Myometrial cell (primary cell): ENCODE measurements at places on chromosomes 11 and 22. TPM values are rescaled to one million over a fixed set of nuclear protein-coding genes. Genes with fewer than 3 reads are reported as not detected.

Gene DYNC2H1
- total RNA-seq, result 20.7 and 23.1 TPM in 2 replicates

Gene BIK
- not detected in 2 replicates for total RNA-seq

Gene MMP11
- 7.4 and 11.2 TPM in 2 replicates for total RNA-seq

Gene OR52H1
- total RNA-seq, result not detected in 2 replicates

Gene CD44
- total RNA-seq, result 670 and 790 TPM in 2 replicates

Gene NTM
- total RNA-seq, result 2.3 and 4.8 TPM in 2 replicates

Gene PRR33
- total RNA-seq, result not detected in 2 replicates

Gene FAM118A
- total RNA-seq, result 11.5 and 14.0 TPM in 2 replicates

Gene NNMT
- total RNA-seq, result 574 and 699 TPM in 2 replicates

Gene NDUFC2
- 132 and 234 TPM in 2 replicates for total RNA-seq

Gene TRIM34
- 16.5 and 18.5 TPM in 2 replicates for total RNA-seq

Gene SYT8
- total RNA-seq, result not detected in 2 replicates

Gene TMEM132A
- 20.6 and 22.2 TPM in 2 replicates for total RNA-seq

Gene WBP2NL
- 0.18 TPM in 1 of 2 replicates, not detected in the other for total RNA-seq

Gene SLC22A12
- not detected in 2 replicates for total RNA-seq

Gene DERL3
- 2.3 TPM in 1 of 2 replicates, not detected in the other for total RNA-seq

Gene SLC15A3
- 2.6 and 13.5 TPM in 2 replicates for total RNA-seq

Gene FAM227A
- total RNA-seq, result 0.58 and 1.8 TPM in 2 replicates

Gene NRIP3
- 10.7 and 12.4 TPM in 2 replicates for total RNA-seq

Gene BTBD18
- total RNA-seq, result not detected in 2 replicates

Gene EMID1
- total RNA-seq, result not detected in 2 replicates

Gene CHKA
- 6.7 and 9.5 TPM in 2 replicates for total RNA-seq

Gene OR56A1
- total RNA-seq, result not detected in 2 replicates

Gene TPCN2
- total RNA-seq, result 6.1 and 8.9 TPM in 2 replicates

Gene TBX10
- not detected in 2 replicates for total RNA-seq

Gene MPZL2
- not detected in 2 replicates for total RNA-seq

Gene C11orf91
- total RNA-seq, result not detected in 2 replicates

Gene LINC01488
- not detected in 2 replicates for total RNA-seq

Gene TP53AIP1
- not detected in 2 replicates for total RNA-seq

Gene POU2F3
- not detected in 2 replicates for total RNA-seq

Gene RPS13
- 952 and 1,230 TPM in 2 replicates for total RNA-seq

Gene MEN1
- 21.6 and 23.4 TPM in 2 replicates for total RNA-seq

Gene NUP50
- total RNA-seq, result 25.4 and 94.8 TPM in 2 replicates

Gene FAM181B
- total RNA-seq, result not detected in 2 replicates

Gene SYTL2
- 6.9 and 40.6 TPM in 2 replicates for total RNA-seq

Gene NRXN2
- not detected in 2 replicates for total RNA-seq

Gene OVOL1
- not detected in 2 replicates for total RNA-seq

Gene DUSP18
- total RNA-seq, result 11.9 and 20.5 TPM in 2 replicates

Gene OSM
- not detected in 2 replicates for total RNA-seq

Gene AMOTL1
- total RNA-seq, result 10.1 and 14.2 TPM in 2 replicates

Gene PLCB3
- total RNA-seq, result 39.7 and 44.1 TPM in 2 replicates

Gene APOL1
- 13.5 and 22.2 TPM in 2 replicates for total RNA-seq

Gene P4HA3
- 4.8 and 8.4 TPM in 2 replicates for total RNA-seq

Gene CREB3L1
- total RNA-seq, result 35.7 and 38.1 TPM in 2 replicates

Gene TTLL1
- total RNA-seq, result 9.7 and 11.2 TPM in 2 replicates

Gene DDB1
- total RNA-seq, result 294 and 314 TPM in 2 replicates

Gene KLHL22
- total RNA-seq, result 22.5 and 29.4 TPM in 2 replicates
